ENCODE measurements at places on chromosomes 6 and 20.

GRCh38 chr20:45752746-45753145 is 30.6 kb downstream of the SPINT4 start:
- DNase-seq: no peak

GRCh38 chr6:5464099-5464885 is 203.0 kb downstream of the FARS2 start:
- DNase-seq: no peak

DNA sequence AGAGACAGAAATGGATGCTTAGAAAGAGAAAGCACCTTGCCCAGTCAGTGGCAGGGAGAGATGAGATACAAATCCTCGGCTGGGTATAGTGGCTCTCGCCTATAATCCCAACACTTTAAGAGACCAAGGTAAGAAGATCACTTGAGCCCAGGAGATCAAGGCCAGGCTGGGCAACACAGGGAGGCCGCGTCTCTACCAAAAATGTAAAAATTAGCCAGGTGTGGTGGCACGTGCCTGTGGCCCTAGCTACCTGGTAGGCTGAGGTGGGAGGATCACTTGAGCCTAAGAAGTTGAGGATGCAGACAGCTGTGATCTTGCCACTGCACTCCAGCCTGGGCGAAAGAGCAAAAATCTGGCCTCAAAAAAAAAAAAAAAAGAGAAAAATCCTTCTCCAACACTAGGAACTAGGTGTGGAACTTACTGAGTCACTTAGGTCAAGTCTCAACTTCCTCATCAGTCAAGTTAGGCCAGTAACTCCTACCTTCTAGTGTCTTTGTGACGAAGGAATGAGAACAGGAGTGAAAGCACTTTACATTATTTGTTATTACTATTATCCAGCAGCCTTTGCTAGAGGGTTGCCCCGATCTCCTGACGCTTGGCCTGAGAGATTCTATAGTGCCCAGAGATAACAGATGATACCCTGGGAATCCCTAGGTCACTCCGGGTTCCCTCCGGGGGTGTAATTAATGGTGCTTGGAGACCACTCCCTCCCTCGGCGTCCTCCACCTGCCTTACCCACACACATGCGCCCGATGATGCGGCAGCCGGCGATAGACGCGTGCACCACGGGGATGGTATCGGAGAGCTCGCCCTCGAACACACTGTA is 918 bp downstream of the EIF6 start:
- DNase-seq: no peak

DNA sequence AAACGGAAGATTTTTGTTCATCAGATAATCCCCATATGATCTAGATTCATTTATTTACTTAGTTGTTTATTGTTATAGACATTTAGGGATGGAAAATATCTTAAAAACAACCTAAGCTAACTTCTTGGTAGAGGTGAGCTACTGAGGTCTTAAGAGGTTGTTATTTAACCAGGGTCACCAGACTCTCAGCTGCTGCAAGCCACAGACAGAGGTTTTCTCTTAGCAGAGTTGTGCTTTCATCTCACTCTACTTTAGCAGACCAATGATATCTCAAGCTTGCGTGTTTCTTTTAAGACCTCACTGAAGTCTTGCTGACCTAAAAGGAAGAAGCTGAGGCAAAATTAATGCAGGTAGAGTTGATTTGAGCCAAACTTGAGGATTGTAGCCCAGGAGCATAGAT is 43.6 kb downstream of the NCOA7 start:
- DNase-seq: no peak

DNA sequence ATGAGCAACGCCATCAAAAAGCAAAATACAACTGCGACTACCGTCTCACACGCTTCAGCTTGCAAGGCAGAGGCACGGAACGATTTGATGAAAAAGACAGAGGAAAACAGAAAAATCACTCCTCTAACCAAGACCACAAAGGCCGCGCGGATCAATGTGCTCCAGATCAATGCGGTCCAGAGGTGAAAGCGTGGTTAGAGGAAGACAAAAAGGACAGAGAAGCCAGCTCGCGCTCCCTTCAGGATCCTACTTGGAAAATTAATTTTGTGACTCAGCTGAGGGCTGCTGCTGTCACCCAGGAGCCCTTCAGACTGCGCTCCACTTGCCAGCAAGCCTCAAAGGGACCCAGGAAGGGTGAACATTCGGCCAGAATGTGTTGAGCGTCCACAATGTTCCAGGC is 140.2 kb upstream of the RPS6KA2 start:
- DNase-seq: no peak

- no peak for DNase-seq
These were observed 299.5 kb downstream of the PRL start for GRCh38 chr6:21997119-21998037.

- DNase-seq: no peak
These were observed 57.0 kb downstream of the SMPDL3A start for GRCh38 chr6:122845916-122846612.

DNA sequence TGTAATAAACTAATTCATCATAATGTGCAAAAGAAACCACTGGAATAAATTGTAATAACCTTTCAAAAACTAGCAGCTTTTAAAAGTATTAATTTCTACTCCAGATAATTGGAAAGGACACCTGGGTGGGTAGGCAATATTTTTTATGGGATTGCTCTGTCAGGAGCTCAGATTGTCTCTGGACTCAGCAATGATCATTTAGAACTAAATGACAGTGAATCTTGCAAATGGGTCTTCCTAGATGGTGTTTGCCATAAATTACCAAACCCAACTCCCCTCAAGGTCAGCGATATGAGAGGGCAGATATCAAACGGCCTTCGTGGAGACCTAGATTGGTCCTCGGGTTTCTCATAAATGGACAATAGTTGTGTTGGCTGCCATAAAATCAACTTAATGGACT is 181.9 kb downstream of the HS3ST5 start:
- no peak for DNase-seq

GRCh38 chr6:37483917-37484785 is 15.5 kb downstream of the CCDC167 start:
- peak; percentile 71 for DNase-seq

DNA sequence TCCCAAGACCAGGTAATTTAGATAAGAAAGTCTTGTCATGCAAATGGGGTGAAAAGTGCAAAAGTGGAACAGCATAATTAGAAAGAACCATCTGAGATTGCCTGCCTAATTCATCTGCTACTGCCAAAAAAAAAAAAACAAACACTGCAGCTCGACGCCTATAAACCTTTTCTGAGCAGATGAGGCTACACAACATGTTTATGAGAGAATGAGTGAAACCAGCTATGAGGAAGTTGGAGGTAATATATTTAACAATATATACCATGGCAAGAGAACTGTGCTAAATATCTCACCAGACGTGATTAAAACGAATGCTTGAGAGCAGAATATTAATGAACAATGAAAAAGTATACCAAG is 50.0 kb downstream of the LAMA4 start:
- no peak for DNase-seq

DNA sequence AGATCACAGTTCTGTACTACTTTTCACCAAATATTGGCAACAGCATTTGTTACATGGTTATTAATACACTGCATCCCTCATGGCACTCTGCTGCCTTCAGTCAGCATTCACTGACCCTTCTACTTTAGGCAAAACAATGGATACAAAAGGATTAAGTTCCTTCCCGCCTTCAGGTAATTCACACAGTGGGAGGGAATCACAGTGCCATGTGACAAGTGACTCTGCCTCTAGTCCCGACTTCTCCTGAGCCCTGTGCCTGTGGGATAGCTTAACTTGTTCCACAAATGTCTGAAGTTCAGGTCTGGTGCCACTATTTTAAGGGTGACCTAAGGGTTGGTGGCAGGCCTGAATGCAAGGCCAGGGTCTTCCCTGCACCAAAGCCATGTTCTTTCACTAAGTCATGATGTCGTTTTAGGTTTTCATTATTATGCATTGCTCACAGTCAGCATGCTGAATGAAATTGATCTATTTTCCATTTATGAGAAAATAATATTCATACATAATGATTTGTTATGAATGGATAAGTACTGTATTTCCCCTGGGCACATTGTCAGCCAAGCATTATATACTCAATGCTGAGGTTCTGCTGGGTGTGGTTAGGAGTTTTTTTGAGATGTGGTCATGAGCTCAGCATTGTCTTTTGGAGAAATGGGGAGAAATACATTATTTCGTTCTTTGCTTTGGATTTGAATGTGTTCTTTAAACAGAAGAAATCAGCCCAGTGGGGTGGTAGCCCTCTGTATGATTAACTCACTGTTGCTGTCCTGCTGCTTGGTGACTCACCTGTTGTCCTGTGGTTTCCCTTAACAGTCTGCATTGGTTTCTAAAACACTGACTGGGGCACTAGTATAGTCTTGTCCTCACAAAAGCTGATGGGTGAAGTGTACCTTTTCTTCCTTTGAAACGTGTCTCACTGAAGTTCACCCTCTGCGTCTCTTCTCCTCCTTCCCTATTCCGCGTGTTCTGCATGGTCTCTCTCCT is 66.4 kb downstream of the AFDN start:
- no peak for DNase-seq

DNA sequence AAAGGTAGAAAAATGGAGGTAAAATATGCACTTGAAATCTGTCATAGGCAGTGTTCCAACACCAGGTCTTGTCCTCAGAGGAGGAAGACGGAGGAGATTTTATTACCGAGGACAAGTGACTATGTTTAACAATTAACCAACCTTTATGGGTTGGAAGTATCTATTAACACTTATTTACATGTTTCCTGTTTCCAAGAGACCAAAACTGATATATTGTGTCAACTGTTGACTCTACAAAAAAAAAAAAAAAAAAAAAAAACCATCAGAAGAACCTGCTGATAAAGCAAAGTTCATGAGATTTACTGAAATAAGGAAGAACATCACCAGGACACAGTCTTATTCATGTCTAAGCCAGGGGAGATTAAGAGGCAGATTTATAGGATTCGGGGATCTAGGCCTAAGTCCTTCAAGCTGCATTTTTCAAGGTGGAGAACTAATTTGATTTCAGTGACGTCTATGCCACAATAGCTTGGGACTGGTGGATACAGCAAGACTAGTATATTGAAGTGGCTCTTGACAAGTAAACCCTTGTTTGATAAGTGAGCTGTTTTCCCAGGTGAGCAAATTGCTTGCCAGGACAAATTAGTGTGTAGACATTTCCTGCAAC is 126.6 kb upstream of the NAA20 start:
- DNase-seq: no peak

DNA sequence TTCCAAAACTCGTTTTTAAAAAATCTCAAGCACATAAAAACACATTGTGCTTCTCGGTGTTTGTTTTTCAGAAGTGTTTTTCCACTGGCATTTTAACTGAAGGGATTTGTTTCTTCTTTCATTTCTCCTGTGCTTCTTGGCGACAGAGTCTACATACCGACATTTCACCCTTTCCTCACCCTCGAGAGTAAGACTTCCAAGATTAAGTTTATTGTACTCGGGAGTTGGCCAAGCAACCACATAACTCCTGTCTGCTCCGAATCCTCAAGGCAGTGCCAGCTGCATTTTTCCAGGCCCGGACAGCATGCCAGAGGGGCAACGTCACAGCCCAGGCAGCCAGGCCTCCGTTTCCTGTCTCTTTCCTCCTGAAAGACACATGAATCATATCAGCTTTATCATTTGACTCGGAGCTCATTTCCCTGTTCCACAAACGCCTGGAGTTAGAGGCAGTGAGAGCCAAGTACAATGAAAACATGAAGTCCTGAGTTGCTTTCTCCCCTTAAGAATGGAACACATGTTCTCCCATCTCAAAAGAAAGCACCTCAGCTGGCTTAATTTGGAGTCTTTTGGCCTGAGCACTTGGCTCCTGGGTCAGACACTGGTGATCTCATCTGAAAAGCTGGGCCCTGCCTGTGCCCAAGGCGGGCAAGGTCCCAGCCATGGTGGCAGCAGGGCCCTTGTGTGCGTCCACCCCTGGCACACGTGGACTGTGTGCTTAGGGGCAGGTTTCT is 23.2 kb upstream of the FAM50B start:
- DNase-seq: no peak

DNA sequence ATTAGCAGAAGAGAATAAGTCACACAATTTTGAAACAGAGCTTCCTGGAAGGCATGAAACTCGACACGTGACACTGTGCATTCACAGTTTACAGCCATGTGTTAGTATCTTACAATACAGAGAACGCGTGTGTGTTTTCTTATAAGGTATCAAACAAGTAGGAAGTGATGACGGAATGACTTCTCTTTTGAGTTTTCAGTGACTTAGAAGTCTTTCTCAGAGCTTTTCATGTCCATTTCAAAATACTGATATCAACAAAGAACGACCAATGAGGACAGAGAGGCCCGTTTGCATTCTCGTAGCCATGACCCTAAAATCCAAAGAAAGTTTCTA is 36.6 kb upstream of the DUSP22 start:
- no peak for DNase-seq

GRCh38 chr6:14310960-14311359 is 193.4 kb downstream of the CD83 start:
- no peak for DNase-seq

- DNase-seq: peak; percentile 10
These were observed 228.6 kb upstream of the JARID2 start for GRCh38 chr6:15017261-15017660.

DNA sequence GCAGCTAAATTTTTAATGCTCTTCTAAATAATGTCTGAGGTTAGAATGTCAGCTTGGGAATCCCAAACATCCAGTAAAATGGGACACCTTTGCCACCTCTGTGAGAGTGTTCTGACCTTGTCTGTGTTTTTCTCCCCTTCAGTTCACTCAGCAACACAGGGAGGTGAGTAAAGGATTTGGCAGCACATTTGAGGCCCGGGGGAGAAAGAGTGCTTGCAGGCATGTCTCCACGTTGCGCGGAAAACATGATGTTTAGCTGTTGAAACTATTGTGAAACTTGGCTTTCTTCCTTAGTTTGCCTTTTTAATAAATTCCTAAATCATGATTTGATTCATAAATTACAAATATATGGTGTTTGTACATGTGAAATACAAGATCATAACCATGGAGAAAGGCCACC is 707.8 kb upstream of the FLRT3 start:
- no peak for DNase-seq

DNA sequence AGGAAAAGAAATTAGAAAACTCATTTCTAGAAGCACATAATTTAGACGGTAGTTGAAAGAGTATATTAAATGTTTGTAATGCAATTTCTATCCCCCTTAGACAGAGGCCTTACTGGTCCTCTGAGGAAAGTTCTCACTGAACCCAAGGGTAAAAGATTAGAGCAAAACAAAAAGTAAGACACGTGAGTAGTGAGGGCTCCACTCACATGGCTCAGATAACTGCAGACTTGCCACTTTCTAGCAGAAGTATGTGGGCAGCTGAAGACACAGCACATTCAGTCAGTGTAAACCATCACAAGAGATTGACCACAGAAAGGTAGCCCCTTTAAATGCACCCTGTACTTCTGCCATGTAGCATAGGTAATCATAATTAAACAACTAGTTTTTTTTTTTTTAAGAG is 193.8 kb downstream of the BTBD9 start:
- no peak for DNase-seq

GRCh38 chr6:149324428-149324827 is 6.9 kb downstream of the TAB2 start:
- no peak for DNase-seq

- no peak for DNase-seq
These were observed 1.5 kb downstream of the NRM start for GRCh38 chr6:30689022-30689865.

- DNase-seq: no peak
These were observed 187.7 kb upstream of the BMP2 start for GRCh38 chr20:6579824-6580223.

GRCh38 chr6:167742719-167743303 is 83.9 kb upstream of the AFDN start:
- no peak for DNase-seq

GRCh38 chr6:52049252-52050050 is 38.0 kb downstream of the PKHD1 start:
- DNase-seq: no peak

GRCh38 chr6:67353861-67354260 is 1281.2 kb upstream of the ADGRB3 start:
- no peak for DNase-seq

GRCh38 chr6:81750681-81751387 is 1.6 kb downstream of the TENT5A start:
- DNase-seq: no peak
